ENCODE measurements at places on chromosomes 5 and 9.

- no peak for DNase-seq
These were observed 692.4 kb upstream of the DMAC1 start for GRCh38 chr9:8492024-8492423.

- DNase-seq = no peak
These were observed 35.5 kb downstream of the ACO1 start for GRCh38 chr9:32419921-32420320.

DNA sequence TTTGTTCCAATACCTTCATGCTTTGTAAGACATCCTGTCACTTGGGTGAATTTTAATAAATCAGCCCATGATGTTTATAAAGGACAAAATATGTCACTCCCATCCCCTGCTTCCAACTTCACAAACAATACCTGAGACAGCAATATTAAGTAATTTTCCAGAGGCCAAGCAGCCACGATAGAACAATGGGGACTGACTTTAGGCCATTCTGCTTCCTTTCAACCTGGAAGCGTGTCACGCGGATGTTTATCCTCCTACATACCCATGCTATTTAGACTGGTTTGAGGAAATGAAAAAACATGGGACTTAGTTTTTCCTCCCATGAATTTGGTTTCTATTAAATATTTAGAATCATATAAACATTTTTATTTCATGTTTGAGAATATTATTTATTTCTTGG lies 82.9 kb downstream of the GRAMD2B start:
- no peak for DNase-seq

GRCh38 chr5:43649256-43649655 lies 46.3 kb downstream of the NNT start:
- DNase-seq = no peak

DNA sequence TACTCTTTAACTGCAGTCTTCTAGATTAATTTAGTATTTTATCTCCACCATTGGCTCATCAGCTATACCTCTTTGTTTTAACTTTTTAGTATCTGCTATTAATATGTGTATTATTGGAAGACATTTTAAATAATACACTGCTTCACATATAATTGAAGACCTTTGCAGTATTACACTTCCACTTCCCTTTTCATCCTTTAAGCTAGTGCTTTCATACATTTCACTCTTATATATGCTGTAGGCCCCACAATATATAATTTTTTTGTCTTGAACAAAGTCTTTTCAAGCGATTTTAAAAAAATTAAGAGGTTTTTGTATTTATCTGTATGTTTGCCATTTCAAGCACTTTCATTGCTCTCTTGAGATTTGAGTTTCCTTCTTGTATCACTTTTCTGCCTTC lies 8.6 kb upstream of the LPCAT1 start:
- no peak for DNase-seq

DNA sequence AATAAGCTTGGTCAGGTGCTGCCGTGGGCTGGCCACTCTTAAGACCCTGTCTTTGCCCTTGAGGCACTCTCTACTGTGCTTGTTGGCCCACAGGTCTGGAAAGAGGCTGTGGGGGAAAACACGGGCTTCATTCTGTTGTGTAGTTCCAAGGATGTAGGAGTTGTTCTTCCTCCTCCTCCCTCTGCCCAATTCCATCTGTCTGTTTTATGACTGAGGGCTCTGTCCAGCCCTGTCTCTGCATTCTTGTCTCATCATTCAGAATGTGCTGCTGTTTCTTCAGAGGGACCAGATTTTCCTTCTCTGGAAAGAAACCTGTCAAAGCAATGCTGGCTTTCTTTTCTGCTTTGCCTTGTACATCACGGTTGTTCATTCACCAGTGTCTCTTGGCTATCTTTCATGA lies 84.1 kb downstream of the MAP1B start:
- DNase-seq = no peak

GRCh38 chr5:94694671-94695070 lies 76.2 kb downstream of the SLF1 start:
- no peak for DNase-seq

DNA sequence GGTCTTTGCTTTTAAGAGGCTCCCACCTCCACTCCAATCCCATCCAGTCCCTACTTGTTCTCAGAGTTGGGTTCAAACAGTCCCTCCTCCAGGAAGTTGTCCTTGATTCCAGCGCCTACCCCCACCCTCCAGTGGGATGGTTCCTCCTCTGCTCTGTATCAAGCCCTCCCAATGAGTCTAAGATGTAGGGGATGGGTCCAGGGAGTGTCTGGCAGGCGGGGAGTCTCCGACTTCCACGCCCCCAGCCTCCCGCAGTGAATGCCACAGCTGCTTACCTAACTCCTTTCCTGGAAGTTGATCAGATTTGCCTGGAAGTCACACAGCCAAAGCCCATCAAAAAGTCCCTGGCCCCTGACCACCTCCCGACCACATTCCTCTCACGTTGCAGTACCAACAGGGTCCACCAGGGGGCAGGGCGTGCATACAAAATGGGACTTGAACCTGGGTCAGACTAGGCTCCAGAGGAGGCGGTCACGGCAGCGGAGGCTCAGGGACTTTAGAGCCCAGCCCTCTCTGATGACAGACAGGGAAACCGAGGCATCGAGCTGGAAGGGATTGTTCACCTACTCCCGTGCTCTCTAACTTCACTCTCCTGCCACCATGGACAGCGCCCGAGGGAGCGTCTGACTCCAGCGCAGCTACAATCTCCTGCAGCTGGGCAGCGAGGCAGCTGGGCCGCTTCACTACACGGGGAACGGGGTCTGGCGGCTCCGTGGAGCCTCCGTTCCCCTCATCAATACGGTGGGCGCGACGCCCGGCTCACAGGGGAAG lies 25.0 kb upstream of the TDRD7 start:
- DNase-seq = peak; percentile 42

DNA sequence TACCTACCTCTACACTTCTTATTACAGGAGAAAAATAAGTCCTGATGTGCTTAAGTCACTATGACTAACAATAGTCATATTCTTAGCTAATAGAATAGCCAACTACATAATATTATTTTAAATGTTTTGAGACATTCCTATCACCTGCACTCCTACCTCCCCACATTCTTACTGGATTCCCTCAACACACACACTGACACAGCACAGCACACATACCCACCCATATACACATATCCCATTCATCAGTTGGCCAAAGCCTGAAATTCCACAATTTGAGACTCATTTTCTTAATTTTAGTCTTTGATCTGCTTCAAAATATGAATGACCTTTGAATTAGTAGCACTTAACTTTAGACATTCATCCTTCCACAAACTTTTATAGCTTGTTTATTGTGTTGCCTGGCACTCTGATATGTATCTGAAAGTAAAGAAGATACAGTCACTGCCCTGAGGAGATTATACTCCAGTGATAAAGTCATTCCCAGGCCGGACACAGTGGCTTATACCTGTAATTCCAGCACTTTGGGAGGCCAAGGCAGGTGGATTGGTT lies 168.3 kb upstream of the RASA1 start:
- no peak for DNase-seq

DNA sequence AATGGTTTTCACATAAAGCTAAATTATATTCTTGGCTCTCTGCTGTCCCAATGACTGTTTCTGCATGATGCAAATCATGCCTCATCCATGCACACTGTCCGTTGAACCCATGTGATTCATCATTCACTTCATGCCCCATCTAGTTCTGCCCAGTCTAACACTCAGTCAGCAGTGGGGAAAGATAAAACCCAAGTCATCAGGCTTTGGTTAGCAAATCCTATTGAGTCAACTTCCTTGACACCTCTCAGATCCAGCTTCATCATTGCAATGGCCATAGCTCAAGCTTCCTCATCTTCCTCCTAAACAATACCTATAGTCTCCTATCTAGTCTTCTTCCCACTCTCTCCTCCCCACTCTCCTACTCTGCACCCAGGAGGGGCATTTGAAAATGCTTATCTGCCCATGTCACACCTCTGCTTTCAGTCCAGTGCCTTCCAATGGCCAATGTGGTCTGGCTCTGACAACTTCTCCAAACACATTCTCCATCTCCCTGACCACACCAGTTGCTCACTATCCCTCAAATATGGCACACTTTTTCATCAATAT lies 266.0 kb upstream of the TRIM32 start:
- DNase-seq = no peak

GRCh38 chr9:38066914-38067858 lies 1.8 kb downstream of the SHB start:
- no peak for DNase-seq

GRCh38 chr9:104915753-104916152 lies 12.2 kb downstream of the ABCA1 start:
- no peak for DNase-seq

DNA sequence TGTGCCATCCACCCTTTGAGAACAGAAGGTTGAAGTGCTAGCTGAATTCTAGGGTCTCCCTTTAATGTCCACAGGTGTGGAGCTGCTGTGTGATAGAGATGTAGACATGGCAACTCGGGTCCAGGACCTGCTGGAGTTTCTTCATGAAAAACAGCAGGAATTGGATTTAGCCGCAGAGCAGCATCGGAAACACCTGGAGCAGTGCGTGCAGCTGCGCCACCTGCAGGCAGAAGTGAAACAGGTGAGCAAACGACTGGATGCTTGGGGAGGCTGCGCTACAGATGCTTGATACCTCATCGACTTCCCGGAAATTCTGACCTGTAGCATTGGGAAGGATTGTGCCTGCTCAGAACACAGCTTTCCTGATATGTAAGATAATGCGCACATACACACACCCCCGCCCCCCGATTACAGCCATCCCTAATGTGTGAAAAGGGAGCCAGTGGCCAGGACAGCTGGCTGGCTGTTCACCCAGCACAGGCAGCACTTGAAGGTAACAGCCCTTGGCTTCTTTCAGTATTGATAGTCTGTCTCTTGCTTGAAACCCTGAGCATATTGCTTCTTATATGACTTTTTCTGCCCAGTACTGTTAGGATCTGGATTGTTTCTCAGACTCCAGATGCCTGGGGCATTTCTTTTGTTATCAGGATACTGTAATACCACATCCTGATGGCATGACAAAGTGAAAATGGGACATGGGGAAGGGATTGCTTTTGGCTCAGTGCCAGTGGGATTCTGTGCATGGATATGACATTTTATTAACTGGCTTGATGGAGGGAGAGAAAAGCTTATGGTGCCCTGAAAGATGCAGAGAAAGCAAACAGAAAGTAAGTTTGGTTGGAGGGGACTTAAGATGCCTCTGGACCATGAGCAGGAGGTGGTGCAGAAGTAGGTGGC lies 216.8 kb upstream of the OTULINL start:
- DNase-seq = no peak

Measured in activated CD4-positive, CD25-positive, alpha-beta regulatory T cell (primary cell).